ENCODE measurements at places on chromosomes 11 and 22.

GRCh38 chr22:36562261-36562835 is 33.4 kb upstream of the EIF3D start:
- DNase-seq = no peak

DNA sequence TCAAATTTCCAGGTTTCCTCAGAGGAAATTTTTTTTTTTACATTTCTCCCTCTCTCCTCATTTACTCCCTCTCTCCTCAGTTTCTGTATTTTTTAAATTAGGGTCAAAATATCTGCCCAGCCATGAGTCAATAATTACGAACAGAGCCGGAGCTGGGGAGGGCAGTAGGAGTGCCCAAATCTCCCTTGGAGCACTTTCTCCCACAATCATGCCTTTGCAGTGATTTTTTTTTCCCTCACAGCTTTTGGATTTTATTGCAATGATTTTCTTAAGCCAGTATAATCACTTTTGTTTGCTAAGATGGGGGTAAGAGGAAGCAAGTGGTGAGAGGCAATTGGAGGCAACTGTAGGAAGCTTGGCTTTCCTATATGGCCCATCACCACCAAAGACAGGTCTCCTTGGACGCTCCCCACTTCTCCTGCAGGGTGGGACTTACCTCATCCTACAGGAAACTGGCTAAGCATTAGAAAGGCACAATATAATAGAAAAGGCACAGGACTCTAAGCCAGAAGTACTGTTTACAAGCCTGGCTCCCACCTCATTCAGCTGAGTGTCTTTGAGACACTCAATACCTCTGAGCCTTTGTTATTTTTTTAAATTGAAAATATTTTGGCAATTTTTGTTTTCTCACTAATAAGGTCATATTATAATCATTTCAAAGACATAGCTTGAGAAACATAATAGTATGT is 192.6 kb upstream of the PITPNB start:
- no peak for DNase-seq

GRCh38 chr11:109422870-109423465 is 978 bp downstream of the C11orf87 start:
- no peak for DNase-seq

DNA sequence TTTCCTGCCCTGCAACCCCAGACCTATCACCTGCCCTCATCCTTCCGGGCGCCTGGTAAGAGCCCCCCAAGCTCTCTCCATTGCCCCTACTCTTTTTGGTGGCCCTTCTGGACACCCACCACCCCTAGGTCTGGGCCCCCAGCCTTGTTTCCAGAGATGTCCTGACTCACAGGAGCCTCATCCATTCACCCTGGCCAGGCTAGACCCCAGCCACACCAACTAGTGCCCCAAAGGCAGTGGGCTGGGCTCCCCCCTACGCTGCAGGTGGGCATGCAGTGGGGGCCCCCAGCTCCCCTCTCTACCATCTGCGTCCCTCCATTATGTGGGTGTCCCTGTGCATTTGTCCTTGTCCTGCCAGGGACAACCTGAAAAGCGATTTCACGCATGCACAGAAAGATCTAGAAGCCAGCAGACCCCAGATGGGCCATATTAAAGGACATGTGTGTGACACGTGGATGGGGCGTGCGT is 1.4 kb downstream of the MRGPRF start:
- no peak for DNase-seq

- DNase-seq = no peak
These were observed 74.3 kb downstream of the GRAMD1B start for GRCh38 chr11:123504401-123504800.

- DNase-seq = no peak
These were observed 24.3 kb downstream of the MPPED1 start for GRCh38 chr22:43435851-43436811.

Data from stimulated activated CD8-positive, alpha-beta memory T cell treated with anti-CD3 and anti-CD28 coated beads, Interleukin-15, amount 100 ng/mL, for 48 hours (primary cell).